ENCODE measurements at places on chromosomes 1 and 21.

DNA sequence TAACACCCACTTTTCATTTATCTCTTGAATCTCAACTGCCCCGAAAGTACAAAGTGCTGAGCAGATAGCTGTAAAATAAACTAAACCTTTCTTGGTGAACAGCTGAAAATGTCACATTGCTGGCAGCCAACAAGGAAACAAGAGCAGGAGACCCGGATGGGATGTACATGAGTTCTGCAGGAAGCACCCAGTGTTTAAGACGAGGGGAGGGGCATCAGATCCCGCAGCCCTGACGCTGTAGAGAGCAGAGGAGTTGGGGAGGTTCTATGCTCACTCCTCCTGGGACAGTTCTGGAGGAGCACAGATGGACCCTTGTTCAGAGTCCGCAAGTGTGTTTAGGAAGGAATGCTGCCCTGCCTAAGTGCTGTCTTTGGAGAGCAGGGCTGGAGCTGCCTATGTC is 32.0 kb upstream of the EPHA8 start:
- no peak for DNase-seq

DNA sequence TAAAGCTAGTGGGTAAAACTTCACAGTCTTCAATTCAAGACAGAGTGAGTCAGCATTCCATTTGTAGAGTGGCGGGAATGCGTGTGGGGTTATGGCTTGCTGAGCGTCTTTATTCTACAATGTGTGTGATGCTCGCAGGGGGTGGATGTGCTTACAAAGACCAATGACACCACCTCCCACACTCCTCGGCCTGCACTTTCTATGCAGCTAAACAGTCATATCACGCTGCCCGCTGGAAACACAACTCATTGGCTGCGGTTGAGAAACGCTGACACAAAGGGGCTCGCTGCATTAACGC is 298.5 kb downstream of the PCP4 start:
- no peak for DNase-seq

GRCh38 chr1:205272536-205272935 is 44.8 kb downstream of the TMCC2 start:
- no peak for DNase-seq

- no peak for DNase-seq
These were observed 4.5 kb downstream of the LCE2D start for GRCh38 chr1:152667648-152668047.

DNA sequence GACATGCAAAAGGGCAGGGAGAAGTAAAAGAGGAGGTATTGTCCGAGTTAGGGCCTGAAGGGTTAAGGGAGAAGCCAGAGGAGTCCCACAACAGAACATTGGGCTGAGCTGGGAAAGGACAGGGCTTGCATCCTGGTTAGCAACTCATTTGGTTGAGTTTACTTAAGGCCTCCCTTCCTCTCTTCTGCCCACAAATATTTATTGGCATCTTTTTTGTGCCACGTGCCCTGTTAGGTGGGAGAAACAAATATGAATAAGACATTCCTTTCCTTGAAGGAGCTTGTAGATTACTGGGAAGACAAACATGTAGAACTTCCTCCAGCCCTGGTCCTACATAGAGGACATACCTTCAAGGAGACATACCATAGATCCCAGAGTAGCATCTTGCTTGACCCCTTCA is 53.0 kb upstream of the PRELP start:
- no peak for DNase-seq

DNA sequence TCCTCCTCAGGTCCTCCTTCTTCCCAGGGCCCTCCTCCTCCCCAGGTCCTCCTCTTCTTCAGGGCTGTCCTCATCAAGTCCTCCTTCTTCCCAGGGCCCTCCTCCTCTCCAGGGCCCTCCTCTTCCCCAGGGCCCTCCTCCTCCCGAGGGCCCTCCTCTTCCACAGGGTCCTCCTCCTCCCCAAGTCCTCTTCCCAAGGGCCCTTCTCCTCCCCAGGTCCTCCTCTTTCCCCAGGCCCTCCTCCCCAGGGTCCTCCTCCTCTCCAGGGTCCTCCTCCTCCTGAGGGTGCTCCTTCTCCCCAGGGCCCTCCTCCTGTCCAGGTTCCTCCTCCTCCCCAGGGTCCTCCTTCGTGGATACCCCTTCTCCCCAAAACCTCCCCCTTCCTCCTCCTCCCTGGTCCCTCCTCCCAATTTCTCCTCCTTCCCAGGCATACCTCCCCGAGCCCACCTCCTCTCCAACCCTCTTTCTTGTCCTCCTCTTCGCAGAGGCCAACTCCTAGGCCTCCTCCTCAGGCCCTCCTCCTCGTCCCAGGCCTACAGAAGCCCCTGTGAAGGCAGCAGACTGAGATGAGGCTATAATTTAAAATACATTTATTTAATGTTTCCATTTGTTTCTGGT is 29.5 kb downstream of the WNT9A start:
- DNase-seq, result no peak

- DNase-seq, result no peak
These were observed at the start of gene EPHB2 for GRCh38 chr1:22710701-22711049. Gene EPHB2, plus strand, starts transcription at chr1:22710839. Its CDS starts 144 bp downstream, at chr1:22710983.

DNA sequence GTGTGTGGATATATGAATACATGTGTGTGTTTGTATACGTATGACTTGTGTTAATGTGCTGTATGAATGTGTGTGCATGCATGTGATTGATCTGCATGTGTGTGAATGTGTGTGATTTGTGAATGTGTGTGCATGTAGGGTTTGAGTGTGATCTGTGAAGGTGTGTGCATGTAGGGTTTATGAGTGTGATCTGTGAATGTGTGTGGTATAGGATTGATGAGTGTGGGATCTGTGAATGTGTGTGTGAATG is 88.2 kb downstream of the STUM start:
- no peak for DNase-seq

- no peak for DNase-seq
These were observed 6.1 kb downstream of the CCDC18 start for GRCh38 chr1:93186667-93187066.

DNA sequence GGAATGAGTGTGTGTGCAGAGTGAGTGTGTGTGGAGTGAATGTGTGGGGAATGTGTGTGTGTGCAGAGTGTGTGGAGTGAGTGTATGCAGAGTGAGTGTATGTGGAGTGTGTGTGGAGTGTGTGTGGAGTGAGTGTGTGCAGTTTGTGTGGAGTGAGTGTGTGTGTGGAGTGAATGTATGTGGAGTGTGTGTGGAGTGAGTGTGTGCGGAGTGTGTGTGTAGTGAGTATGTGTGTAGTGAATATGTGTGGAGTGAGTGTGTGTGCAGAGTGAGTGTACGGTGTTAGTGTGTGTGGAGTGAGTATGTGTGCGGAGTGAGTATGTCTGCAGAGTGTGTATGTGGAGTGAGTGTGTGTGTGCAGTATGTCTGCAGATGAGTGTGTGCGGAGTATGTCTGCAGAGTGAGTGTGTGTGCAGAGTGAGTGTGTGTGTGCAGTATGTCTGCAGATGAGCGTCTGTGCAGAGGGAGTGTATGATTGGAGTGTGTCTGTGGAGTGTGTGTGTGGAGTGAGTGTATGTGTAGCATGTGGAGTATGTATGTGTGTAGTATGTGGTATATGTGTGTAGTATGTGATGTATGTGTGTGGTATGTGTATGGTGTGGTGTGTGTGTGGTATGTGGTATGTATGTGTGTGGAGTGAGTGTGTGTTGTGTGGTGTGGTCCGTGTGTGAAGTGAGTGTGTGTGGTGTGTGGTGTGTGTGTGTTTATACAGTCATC is 59.7 kb upstream of the CLDN14 start:
- DNase-seq, result no peak

DNA sequence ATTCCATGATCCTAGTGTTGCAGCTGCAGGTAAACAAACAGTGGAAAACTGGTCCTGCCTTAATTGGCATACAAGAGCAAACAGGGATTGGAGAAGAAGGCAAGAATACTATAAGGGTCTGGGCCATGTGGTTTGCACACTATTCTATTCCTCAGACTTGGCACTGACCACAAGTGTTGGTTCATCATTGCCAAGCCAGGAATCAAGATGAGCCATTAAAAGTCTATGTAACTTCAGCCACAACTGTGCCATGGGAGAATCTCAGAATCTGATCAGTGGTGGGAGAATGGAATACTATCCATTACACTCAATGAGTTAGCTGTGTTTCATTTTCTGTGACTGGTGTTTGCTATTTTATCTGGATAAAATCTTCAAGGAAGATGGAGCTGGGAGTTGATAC is 26.2 kb upstream of the FCER1A start:
- DNase-seq, result no peak

DNA sequence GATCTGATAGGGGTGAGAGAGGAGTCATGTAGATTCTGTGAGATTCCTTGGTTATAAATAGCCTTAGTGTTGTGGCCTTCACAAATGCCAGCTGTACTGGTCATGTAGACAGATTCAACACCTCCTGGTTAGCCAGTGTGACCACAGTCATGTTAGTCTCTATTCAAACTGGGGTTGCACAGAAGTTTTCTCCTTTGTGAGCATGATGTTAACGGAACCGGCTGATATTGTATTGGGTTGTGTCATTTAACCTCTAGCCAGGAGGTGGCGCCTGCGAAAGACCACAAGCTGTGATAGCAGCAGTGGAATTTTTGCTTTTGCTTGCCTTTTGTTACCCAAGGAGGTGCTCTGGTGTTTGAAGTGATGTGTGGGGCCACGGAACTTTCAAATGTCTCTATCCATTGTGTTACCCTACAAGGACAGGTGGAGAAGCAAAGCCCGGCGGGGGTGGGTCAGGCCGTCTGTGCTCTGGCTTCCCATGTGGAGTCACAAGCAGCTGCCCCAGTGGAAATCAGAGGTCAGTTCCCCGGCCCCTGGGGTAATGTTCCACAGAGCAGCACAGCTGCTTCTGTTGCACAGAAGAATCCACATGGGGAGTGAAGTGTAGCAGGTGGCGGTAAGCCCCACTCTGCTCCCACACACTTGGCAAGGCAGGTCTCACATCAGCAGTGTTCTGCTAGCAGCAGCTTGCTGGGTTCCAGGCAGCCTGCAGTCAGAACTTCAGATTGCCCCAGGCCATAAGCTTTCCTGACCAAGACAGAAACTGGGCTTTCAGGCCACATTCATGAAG is 112.6 kb downstream of the ADAMTS1 start:
- DNase-seq, result peak; percentile 65

Measured in NCI-H524 (cell line).